T1000 (cell line): ENCODE measurements at places on chromosomes 13 and 19.

DNA sequence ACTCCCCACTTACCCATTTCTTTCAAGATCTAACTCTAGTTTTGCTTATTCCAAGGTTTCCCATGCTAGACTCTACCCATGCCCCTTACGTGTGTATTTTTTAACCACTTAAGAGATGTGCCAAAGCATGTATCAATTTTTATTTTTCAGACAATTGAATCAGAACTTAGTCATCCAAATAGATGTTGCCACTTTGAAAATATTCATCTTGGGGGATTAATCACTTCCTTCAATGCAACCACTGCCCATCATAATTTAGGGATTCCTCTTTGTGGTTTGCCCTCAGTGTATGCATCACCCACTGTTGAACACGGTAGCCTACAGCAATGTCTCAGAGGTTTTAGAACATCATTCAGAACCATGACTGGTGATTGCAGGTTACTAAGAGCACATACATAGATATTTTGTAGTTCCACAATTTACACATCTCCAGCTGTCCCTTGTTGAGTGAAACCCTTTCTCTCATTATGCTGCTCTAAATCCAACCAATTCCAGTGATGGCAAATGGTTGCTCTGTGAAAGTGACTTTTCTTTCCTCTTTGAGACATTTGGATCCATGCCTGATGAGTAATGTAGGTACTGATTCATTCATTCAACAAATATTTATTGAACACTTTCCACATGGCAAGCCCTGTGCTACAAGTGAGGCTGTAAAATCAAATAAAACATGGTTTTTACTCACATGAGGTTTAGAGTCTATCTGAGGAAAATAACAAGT, 60.6 kb upstream of the SERP2 start:
- no peak for DNase-seq

GRCh38 chr13:43572656-43573360, 214.0 kb downstream of the ENOX1 start:
- peak; percentile 14 for DNase-seq

DNA sequence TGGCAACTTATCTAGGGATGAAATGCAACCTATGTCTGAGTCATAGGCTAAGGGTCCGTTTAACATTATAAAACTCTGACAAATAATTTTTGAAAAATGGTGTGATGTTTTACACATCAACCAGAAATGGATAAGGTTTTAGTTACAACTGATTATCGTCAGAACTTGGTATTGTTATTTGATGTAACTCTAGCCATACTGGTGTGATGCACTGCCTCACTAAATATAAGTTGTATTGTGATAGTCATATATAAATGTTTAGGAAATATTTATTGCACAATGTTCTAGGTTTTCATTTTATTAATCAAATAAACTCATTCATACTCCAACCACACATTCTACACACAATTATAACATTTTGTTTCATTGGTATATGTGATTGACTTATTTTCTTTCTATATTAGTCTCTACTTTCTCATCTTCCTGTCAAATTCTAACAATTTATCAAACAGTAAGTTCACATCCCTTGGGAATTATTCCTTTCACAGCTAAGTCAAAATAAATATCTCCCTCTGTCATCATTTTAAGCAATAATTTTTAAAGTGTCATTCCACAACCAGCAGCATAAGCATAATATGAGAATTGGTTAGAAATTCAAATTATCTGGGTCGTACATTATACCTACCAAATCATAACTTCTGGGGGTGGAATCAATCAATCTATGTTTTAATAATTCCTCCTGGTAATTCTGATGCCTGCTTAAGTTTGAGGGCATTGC, 873.9 kb downstream of the SLITRK1 start:
- DNase-seq, result no peak

DNA sequence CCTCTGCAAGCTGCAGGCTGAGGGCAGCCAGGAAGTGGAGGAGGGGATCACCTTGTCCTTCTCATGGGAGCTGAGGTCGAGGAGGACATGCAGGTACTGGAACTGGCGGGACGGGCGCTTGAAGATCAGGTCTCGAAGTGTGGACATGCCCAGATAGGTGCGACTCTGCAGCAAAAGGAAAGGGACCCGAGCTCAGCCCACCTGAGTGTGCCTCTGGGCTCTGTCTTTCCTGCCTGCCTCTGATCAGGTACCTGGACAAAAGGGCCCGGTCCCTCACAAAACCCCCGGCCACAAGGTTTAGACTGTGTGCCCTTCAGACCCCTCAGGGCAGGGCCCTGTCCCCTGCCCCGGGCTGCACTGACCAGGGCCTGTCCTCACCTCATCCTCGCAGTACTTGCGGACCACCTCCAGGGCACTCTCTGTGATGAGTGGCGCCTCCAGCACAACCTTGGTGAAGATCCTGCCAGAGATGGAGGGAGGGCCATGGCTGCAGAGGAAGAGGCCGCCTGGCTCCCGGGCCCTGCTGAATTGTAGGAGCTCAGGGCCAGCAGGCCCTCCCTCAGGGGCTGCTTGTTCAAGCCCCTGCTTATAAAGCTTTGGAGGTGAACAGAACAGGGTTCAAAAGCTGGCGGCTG, 12.5 kb upstream of the RSPH6A start:
- DNase-seq, result no peak

DNA sequence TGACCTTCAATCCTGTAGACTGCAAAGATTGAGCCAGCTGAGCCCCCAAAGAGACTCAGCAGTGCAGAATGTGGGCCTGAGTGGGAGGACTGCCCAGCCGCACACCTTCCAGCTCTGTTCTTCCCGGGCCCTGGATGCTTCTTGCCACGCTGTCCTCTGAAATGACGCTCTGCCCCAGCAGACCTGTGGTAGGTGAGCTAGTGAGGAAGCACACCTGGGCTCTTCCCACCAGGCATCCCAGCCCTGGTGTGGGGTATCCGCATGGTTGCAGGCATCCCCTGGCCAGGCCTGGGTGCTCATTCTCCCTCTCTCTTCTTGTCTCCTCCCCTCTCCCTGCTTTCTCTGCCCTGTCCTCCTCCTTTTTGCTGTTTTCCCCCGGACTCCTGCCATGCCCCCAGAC, 9.8 kb upstream of the MZF1 start:
- DNase-seq, result no peak

GRCh38 chr13:98775844-98776598, 23.5 kb upstream of the SLC15A1 start:
- peak; percentile 48 for DNase-seq

DNA sequence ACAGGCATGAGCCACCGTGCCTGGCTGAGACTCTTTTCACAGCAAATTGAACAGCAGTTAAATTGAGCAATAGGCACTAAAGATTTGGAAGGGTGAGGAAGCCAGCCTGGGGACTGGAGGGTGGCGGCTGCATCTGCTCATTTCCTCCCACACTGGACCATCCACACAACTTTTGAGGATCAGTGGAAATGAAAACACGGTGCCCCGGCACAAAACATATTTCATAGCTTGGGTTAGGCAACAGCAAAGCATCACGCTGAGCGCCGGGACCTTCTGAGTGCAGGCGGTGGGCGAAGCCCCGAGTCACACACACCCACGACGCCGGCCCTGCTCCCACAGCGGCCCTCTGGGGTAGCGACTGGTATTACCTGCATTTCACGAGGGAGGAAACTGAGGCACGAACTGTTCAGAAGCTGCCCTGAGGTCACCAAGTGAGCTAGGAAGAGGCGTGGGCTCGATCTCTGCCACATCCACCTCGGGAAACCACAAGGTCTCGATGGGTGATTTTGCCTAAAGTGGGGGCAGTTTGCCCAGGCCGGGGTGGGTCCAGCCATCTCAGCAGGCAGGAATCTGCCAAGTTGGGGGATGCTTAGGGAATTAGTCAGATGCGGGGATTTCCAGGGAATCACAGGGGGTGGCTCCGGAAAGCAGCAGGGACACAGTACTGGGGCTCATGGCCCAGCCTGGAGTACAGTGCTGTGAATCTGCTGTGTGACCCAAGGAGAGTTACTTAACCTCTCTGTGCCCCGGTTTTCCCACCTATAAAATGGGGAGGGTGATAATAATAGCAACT, 3.5 kb upstream of the SBNO2 start:
- DNase-seq, result peak; percentile 98

GRCh38 chr19:1521636-1522035, 2.2 kb upstream of the PLK5 start:
- no peak for DNase-seq

DNA sequence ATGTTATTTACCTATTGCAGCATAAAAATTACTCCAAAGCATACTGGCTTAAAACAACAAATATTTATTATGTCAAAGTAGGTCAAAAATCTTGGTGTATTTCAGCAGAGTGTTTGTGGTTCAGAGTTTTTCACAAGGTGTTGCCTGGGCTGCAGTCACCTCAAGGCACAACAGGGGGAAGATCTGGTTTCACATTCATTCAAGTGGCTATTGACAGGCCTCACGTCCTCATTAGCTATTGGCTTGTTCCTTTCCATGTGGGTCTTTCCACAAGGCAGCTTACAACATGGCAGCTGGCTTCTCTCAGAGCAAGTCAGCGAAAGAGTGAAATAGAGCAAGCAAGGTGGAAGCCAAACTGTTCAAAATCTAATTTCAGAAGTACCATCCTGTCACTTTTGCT, 602.9 kb downstream of the OLFM4 start:
- no peak for DNase-seq

DNA sequence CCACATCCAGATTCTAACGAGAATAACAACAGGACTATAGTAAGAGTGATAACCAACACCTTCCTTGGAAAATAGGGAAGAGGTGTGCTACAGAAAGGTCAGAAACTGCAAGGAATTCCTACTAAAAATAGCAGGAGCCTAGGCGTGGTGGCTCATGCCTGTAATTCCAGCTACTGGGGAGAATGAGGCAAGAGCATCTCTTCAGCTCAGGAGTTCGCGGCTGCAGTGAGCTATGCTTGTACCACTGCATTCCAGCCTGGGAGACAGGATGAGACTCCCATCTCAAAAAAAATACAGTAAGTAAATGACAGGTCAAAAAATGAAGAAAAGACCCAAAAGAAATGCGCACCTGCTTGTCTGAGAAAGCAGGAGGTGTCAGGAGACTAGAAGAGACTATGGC, 101.5 kb upstream of the TSHZ3 start:
- DNase-seq, result no peak

DNA sequence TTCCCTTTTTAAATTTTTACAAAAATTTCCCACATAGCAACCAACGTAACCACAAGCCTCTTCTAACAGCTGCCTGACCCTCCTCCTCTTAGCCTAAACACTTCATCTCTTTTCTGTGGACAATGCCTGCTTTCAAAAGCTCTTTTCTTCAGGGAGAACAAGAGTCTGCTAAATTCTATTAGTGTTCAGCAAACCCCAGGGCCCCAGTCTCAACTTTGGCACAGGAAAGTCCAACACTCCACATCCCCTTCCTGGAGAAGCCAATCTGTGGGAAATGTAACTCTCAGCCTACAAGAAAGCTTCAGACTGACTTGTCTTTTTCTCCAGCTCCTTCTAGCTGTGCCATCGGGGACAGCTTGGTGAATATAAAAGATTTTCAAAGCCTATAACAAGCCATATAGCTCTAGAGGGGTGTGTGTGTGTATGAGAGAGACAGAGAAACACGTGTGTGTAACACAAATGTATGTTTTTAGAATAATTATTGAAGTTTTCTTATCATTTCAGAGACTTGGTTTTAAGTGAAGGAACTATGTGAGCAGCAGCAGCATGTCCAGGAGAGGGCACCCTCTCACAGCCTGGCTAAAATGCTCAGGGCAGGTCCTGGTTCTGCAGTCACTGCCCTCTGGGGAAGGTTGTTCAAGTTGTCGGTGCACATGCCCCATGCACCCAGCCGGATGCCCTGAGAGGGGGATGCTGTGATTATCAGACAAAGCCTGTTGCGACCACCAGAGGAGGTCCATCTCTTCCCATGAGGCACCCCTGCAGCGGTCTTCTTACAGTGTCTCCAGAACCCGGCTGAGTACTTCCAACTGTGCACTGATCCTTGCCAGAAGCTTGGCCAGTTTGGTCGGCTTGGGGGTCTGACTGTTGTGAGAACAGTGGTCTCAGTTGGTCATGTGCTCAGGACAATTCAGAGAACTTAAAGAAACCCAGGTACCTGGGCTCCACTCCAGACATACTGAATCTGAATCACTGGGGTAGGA, 34.4 kb downstream of the CCDC70 start:
- DNase-seq, result no peak

- no peak for DNase-seq
Observed at GRCh38 chr13:73075546-73075945, 16.7 kb downstream of the KLF5 start.

DNA sequence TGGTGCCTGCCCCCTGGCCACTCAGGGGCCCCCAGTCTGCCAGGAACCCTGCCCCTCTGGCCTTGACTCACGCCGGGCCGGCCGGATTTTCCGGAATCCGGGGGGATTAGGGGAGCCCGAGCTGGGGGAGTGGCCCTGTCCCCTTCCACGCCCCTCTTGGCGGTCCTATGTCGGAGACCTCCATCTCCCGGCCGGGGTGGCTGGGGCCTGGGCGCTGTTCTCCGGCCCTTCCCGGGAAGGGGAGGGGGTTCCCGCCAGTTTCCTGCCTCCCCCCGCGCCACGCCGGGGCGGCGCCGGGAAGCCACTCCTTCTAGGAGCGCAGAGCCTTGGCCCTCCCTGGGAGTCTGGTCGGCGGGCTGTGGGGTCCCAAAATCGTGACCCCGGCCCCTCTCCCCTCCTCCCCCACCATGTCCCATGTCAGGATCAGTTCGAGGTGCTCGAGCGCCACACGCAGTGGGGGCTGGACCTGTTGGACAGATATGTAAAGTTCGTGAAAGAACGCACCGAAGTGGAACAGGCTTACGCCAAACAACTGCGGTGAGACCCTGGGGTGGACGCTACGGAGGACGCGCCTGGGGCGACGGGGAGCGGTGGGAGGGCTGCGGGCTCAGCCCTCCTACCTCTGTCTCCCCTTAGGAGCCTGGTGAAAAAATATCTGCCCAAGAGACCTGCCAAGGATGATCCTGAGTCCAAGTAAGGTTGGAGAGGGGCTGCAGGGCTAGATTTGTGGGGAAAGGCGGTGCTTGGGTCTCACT, 1.3 kb downstream of the TRIP10 start:
- DNase-seq, result peak; percentile 28

DNA sequence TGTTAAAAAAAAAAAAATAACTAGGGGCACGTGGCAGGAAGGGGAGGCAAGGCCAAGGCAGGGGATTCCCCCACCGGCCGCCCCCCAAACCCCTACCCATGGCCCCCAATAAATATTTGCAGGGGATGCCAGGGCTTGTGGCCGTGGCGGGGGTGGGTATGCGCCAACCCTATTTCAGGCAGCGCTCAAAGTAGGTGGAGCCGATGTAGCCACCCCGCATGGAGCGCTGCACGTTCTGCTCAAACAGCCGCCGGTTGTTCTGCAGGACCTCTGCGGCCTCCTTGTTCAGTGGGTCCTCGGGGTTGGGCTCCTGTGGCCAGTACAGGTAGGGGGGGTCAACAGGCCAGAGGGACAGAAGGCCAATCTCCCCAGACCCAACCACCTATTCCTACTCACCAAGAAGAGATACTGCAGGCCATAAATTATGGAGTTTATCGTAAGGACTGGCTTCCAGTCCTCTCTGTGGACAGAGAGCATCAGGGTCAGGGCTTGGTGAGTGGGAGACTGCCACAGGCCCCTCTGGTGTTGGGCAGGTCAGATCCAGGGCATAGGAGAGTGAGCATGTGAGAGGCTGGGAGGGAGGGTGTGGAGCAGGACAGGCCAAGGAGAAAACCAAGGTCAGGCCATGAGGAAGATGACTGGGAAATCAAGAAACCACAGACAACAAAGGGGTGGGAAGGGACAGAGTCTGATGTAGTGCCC, 1.2 kb upstream of the CHMP2A start:
- DNase-seq, result no peak

GRCh38 chr13:105341758-105342157, 1193.7 kb downstream of the EFNB2 start:
- no peak for DNase-seq
